IMR-90 (cell line): ENCODE measurements at places on chromosomes 13 and 19. TPM values are rescaled to one million over a fixed set of nuclear protein-coding genes. Genes with fewer than 3 reads are reported as not detected.

DNA sequence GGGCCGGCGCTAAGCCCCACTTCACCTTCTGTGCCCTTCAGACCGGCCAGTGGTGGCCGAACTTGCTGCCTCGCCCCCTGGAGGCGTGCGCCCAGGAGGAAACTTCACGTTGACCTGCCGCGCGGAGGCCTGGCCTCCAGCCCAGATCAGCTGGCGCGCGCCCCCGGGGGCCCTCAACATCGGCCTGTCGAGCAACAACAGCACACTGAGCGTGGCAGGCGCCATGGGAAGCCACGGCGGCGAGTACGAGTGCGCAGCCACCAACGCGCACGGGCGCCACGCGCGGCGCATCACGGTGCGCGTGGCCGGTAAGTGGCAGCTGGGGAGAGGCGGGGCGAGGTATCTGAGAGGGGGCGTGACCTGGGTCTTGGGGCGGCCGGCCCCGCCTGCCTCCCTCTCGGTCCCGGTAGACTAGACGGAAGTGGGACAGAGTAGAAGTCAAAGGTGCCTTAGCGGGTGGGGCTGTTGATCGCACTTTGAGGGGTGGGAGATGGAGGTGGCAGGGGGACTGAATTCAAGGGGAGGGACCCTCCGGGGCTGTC lies 5.6 kb downstream of the ICAM5 start:
- no peak overlapping the region for H3K4me3 ChIP-seq
- H3K27ac ChIP-seq = no peak overlapping the region
- H3K4me1 ChIP-seq = peaks cover 16% of the 10 kb centered on the region
- H3K27me3 ChIP-seq = no peaks in the 10 kb centered on the region; the same call in 1 of the 2 replicates
- peaks cover 14% of the 10 kb centered on the region; the same call in 1 of the 2 replicates for H3K36me3 ChIP-seq
- DNase-seq = no peak

DNA sequence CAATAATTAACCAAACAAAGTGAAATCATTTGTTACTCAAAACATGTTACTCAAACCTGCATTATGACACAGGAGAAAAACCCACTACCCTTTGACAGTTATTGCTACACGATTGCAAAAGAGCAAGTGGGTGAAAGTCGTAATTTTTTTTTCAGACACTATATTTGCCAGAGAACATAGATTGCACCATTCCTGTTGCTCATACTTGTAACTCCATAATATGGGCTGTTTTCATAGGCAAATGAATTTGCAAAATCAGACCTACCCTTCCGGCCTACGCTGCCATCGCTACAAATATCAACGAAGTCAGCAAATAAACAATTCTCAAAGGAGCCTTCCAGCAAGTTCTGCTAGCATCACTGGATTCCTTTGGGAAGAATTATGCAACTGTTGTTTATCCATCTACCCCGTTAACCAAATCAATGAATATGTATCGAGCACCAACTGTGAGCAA lies 396.5 kb downstream of the IRS2 start:
- no peaks in the 10 kb centered on the region for H3K36me3 ChIP-seq
- peaks cover 7% of the 10 kb centered on the region for H3K4me1 ChIP-seq
- no peak overlapping the region for H3K4me3 ChIP-seq

- no peak overlapping the region for H3K27ac ChIP-seq
- no peak for DNase-seq
- H3K27me3 ChIP-seq = no peaks in the 10 kb centered on the region
- no peaks in the 10 kb centered on the region for H3K36me3 ChIP-seq
Observed at GRCh38 chr19:33399745-33400681, 26.5 kb downstream of the CEBPG start.

GRCh38 chr13:44578067-44578400 lies 1.9 kb upstream of the TSC22D1 start:
- peaks cover 11% of the 10 kb centered on the region for H3K36me3 ChIP-seq
- peak overlapping the region; percentile 80 for H3K4me3 ChIP-seq
- H3K4me1 ChIP-seq = peaks cover 23% of the 10 kb centered on the region
- no peak for DNase-seq

DNA sequence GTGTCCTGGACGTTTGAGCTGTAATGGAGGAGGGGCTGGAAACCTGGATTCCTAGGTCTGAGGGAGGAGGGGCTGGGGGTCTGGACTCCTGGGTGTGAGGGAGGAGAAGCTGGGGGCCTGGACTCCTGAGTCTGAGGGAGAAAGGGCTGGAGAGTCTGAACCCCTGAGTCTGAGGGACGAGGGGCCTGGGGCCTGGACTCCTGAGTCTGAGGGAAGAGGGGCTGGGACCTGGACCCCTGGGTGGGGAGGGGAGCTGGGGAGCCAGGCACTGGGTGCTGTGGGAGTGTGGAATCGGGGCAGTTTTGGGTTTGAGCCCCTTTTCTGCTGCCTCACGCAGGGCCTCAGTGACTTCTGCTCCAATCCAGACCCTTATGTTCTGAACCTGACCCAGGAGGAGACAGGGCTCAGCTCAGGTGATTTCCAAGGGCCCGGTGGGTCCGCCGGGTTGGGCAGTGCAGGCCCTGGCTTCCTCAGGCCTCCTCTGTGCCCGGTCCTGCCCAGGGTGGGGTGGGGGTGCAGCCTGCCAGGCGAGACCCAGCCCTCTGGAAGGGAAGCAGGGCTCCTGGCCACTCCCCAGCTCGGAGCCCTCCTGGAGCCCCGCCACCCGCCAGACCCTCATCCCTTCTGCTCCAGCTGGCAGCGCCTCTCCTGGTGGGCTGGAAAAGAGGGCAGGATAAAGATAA lies 14.4 kb downstream of the TTYH1 start:
- H3K4me3 ChIP-seq = no peak overlapping the region
- DNase-seq = no peak
- peaks cover 2% of the 10 kb centered on the region; the same call in 1 of the 2 replicates for H3K36me3 ChIP-seq
- 0 out of 2 replicates have a peak, but pooled peaks cover 2% of the 10 kb centered on the region for H3K4me1 ChIP-seq
- H3K27ac ChIP-seq = no peak overlapping the region

- no peaks in the 10 kb centered on the region for H3K27me3 ChIP-seq
- H3K27ac ChIP-seq = no peak overlapping the region
- H3K4me1 ChIP-seq = peaks cover 2% of the 10 kb centered on the region; the same call in 1 of the 2 replicates
- no peak overlapping the region for H3K4me3 ChIP-seq
- no peaks in the 10 kb centered on the region for H3K36me3 ChIP-seq
Observed at GRCh38 chr13:46963904-46964303, 67.1 kb upstream of the HTR2A start.

DPF1 gene
- total RNA-seq = 3.2 and 4.2 TPM in 2 replicates

MICU2 gene
- 14.9 and 29.2 TPM in 2 replicates for total RNA-seq

DNA sequence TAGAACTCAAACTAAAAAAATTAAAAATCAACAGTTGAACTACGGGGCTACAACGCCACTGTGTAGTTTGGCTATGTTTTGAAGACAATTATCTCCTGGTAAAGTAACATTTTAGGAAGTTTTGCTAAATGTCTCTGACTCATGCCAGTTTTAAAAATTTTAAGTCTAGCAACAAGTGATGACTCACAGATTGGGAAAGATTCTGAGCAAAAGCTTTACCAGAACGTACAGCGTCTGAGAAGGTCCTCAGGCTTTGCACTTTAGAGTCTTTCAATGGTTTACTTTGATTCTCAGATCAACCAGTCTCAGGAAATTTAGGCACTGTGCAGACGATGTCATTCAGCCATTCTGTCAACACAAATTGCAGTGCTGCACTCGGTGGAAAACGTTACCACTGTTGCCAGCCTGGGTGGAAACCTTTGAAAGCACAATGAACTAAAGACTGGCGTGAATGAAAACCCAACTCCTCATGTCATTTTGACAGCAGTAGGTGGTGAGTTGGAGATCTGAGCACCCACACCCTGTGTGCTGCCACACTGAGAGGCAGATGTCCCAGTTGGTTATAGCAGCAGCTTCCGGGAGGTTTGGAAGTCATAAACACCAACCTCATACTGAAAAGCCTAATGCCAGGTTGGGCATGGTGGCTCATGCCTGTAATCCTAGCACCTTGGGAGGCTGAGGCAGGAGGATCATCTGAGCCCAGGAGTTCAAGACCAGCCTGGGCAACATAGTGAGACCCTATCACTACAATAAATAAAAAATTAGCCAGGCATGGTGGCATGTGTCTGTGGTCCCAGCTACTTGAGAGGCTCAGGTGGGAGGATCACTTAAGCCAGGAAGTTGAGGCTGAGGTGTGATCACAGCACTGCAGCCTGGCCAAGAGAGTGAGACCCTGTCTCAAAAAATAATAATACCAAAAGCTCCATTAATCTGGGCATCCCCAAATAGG lies 6.3 kb upstream of the WTIP start:
- peak overlapping the region; percentile 71 for H3K27ac ChIP-seq
- no peak overlapping the region for H3K4me3 ChIP-seq
- H3K27me3 ChIP-seq = no peaks in the 10 kb centered on the region
- peaks cover 6% of the 10 kb centered on the region for H3K4me1 ChIP-seq

DNA sequence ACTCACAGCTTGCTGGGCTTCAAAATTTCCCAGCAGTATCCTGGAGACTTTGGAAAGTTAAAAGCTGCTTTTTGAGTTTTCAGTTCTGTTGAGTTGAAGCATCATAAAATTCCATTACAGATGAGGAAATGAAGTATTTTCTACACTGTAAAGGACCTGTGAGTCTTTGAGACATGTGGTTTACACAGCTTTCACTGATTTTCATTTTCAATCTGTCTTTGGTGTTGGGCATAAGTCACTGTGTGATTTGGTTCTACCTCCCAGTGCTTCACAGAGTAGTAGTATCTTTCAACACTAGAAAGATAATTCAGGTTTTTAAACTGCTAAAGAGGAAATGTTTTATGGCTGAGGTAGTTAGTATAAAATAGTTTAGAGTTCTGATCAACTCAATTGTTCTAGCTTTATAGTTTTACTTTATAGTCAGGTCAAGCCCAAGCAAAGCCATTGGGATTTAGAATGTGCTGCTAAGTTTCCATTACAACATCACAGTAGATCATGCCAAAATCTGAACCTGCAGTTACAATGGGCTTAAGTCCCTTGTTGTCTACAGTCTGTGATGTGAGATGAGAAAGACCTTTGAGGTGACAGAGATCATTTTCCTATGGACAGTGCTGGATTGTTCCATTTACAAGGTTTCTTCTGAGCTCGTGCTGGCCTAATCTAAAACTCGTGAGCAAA lies 161.6 kb downstream of the FLT1 start:
- no peaks in the 10 kb centered on the region for H3K36me3 ChIP-seq
- no peaks in the 10 kb centered on the region for H3K27me3 ChIP-seq
- DNase-seq = no peak
- H3K27ac ChIP-seq = no peak overlapping the region
- peaks cover 24% of the 10 kb centered on the region for H3K4me1 ChIP-seq

DNA sequence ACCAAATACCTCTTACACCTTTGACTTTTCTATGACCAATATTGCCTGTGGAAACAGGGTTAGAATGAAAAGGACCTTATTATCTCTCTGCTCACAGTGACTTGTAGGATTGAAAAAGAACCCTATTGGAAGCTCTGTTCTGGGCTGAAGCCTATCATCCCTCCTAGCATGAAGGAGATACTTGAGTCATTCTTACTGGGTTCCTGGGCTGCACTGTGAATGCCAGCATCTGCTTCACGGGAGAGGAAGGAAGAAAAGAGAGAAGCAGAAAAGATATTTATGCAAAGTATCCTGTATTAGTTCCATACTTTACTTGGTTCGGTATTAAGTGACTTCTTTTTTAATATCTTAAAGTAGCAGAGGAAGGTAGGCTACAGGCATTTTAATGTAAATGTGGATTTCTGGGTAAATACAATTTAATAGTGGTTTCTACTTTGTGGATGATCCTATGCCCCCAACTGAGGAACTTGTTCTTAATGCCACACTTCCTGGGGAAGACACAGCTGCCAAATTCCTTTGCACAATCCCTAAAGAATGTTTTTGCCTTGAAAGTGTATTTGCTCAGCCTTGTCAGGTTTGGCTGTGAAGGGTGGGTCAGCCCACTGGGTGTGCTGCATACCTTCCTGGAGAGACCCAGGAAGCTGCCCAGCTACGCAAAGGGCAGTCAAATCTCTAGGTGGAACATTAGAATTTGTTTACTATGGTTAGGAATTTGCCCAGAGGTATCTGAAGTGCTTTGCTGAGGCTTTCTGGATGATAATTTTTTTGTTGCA lies 13.7 kb upstream of the SCEL start:
- no peak overlapping the region for H3K27ac ChIP-seq
- no peaks in the 10 kb centered on the region for H3K27me3 ChIP-seq
- H3K4me3 ChIP-seq = no peak overlapping the region
- no peak for DNase-seq
- H3K4me1 ChIP-seq = no peaks in the 10 kb centered on the region

GRCh38 chr19:6044056-6044805 lies 66.1 kb downstream of the RFX2 start:
- H3K27ac ChIP-seq = no peak overlapping the region
- no peaks in the 10 kb centered on the region for H3K36me3 ChIP-seq
- DNase-seq = no peak
- H3K27me3 ChIP-seq = no peaks in the 10 kb centered on the region
- H3K4me3 ChIP-seq = no peak overlapping the region
- H3K4me1 ChIP-seq = no peaks in the 10 kb centered on the region

LRP3 gene
- 8.4 and 8.6 TPM in 2 replicates for total RNA-seq

DNA sequence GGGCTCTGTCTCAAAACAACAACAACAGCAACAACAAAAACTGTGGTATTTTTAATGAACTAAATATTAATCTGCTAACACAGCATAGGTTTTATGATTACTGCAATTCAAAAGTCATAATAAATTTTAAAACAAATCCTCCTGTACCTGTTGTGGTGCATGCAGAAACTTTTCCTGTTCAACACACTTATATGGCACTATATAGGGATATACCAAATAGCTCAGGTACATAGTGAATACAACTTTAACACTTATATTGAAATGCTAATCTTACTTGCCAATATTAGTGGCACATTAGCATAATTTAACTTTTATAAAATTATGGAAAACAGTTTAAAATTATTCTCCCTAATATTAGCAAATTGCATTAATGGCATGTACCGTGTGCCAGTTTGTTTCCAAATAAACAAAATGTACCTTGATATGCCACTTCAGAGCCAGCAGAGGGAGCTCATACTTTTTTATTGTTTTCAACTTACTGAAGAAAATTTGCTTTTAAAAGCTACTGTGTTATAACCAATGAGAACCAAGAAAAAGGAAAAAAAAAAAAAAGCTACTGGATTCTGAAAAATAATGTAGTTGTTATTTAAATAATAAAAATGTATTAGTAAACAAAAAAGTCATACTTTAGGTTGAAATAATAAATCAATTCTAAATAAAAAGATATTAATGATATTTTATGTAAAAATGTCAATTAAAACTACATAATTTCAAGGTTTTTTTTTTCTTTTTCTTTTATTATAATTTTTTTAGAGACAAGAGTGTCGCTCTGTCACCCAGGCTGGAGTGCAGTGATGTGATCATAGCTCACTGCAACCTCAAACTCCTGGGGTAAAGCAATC lies 18.0 kb upstream of the RBM26 start:
- no peaks in the 10 kb centered on the region for H3K4me1 ChIP-seq
- no peaks in the 10 kb centered on the region for H3K36me3 ChIP-seq
- no peak overlapping the region for H3K4me3 ChIP-seq
- DNase-seq = peak; percentile 63

AMER2 gene
- not detected in 2 replicates for total RNA-seq

- H3K4me3 ChIP-seq = no peak overlapping the region
- no peaks in the 10 kb centered on the region for H3K27me3 ChIP-seq
- H3K36me3 ChIP-seq = peaks cover 9% of the 10 kb centered on the region
- H3K4me1 ChIP-seq = peaks cover 2% of the 10 kb centered on the region
Observed at GRCh38 chr13:23575632-23576031, 5.4 kb downstream of the TNFRSF19 start.

- H3K4me3 ChIP-seq = peak overlapping the region; percentile 98
- H3K36me3 ChIP-seq = peaks cover 7% of the 10 kb centered on the region
- H3K4me1 ChIP-seq = peaks cover 8% of the 10 kb centered on the region
- peak overlapping the region; percentile 95 for H3K27ac ChIP-seq
Observed at GRCh38 chr13:110914331-110915056, 375 bp downstream of the ANKRD10 start.

GRCh38 chr19:11964496-11964857 lies 363 bp upstream of the ZNF763 start:
- peak overlapping the region; percentile 4; the same call in 1 of the 2 replicates for H3K27ac ChIP-seq
- no peak for DNase-seq
- H3K4me1 ChIP-seq = peaks cover 2% of the 10 kb centered on the region; the same call in 1 of the 2 replicates
- H3K36me3 ChIP-seq = no peaks in the 10 kb centered on the region
